ENCODE measurements at places on chromosomes 5 and 9.

DNA sequence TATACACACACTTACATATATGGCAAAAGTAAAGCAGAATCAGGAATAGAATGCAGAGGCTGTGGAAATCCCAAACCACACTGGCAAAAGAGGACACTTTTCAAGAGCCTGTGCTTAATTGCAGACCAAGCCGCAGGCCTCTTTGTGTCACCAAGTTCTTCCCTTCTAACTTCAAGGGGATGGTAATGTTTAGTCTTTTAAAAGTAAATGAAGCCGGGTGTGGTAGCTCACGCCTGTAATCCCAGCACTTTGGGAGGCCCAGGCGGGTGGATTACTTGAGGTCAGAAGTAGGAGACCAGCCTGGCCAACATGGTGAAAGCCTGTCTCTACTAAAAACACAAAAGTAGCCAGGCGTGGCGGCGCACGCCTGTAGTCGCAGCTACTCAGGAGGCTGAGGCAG lies 28.7 kb downstream of the ROR2 start:
- no peak for DNase-seq

GRCh38 chr9:94148419-94148818 lies 64.2 kb downstream of the PTPDC1 start:
- no peak for DNase-seq

DNA sequence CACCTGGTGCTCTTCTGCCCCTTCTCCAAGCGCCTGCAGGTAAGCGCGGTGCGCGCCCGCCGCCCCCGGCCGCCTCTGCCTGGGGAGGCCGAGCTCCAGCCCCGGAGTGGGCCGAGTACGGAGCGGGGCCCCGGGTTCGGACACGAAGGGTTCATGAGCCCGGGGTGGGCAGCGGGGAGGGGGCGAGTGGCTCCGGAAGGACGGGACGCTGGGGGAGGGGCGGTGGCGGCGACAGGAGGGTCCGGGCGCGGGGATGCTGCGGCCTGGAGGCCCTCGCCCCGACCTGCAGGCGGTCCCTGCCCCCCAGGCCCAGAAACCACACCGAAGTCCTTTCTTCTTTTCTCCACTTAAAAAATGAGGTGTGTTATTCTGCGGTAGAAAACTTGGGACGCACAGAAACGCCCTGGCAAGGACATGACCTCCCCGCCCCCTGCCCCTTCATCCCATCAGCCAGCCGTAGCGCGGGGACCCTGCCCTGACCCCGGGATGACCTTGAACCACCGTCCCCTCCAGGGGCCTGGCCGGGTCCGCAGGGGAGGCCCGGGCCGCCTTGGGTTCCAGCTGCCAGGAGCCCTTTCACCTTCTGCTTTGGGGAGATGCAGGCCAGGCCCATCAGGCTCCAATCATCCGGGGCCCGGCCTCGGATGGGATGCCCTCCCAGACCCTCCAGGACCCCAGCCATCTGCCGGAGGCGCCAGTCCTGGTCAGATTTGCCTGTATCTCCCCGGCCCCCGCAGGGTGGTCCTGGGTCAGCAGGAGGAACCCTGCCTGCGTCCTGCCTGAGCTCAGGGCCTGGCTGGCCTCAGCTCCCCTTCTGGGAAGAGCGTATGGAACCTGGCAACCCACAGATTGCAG lies 545 bp downstream of the DIPK1B start:
- no peak for DNase-seq

DNA sequence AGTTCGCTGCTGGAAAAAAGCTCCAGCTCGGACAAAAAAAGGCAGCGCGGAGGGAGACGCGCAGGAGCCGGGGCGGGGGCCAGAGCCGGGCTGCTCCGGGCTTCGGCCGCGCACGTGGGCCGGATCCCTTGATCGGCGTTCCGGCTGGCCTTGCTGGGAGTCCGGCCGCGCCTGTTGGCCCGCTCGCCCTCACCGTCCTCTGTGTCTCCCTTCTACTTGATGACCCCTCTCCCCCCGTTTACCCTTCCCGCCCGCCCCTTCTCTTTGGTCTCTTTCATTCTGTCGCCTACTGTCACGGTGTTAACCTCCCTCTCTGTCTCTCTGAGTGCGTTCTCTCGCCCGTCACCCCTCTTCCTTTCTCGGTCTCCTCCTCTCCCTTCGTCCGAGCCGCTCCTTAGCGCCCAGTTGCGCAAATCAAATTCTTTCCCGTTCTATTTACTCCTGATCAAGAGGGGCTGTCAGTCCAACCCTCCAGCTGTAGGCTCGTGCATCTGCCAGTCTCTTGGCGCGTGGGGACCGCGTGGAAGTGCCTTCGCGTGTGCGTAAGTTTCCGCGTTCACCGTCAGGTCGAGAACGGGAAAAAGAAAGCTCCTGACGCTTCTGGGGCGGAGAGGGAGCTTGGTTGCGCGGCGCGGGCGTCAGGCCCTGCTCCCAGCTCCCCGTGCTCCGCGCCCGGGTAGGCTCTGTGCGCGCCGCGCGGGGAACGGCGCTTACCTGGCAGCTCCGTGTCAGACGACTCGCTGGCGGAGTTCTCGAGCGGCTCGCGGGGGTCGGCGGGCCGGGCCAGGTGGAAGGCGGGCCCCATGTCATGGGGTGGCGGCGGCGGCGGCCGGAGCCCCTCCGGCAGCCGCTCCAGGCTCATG lies 798 bp downstream of the PITX1 start:
- peak; percentile 5 for DNase-seq

GRCh38 chr9:35111001-35111933 lies 4.4 kb downstream of the ATOSB start:
- peak; percentile 90 for DNase-seq

DNA sequence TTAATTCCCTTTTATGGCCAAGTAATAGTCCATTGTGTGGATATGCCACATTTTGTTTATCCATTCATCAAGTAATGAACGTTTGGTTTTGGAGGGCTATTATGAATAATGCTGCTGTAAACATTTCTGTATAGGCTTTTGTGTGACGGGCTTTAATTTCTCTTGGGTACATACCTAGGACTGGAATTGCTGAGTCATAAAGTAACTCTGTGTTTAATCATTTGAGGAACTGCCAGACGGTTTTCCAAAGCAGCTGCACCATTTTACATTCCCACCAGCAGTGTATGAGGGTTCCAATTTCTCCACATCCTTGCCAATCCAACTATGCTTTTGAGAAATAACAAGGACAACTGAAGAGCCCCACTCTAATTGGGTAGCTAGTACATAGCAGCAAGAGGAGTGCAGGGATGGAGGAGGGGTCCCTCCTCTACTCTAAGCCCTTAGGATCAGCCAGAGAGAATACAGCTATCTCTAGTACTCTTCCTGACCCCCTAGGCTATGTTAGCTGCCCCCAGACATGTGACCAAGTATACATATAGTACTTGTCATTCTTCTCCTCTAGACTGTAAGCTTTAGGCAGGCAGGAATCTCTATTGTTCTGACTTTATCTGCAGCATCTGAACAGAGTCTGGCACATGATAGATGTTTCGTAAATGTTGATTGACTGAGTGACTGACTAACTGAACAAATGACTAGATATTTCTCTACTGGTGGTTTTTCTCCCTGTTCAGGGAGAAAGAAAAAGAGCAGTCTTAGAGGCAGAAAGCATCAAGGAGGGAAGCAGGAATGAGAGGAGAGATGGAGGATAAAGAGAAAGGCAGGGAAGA lies 22.1 kb upstream of the MATR3 start:
- no peak for DNase-seq

- DNase-seq = no peak
These were observed 29.4 kb downstream of the LCP2 start for GRCh38 chr5:170268153-170268689.

GRCh38 chr9:124489222-124489621 lies 18.0 kb downstream of the NR5A1 start:
- DNase-seq = peak; percentile 42

GRCh38 chr9:81906671-81907070 lies 21.6 kb upstream of the SPATA31D4 start:
- DNase-seq = no peak

GRCh38 chr5:172380301-172380986 lies 73.9 kb downstream of the SH3PXD2B start:
- DNase-seq = no peak

GRCh38 chr5:87361031-87361445 lies 51.7 kb downstream of the CCNH start:
- no peak for DNase-seq

GRCh38 chr5:111434800-111435199 lies 77.5 kb downstream of the STARD4 start:
- no peak for DNase-seq

- DNase-seq = no peak
These were observed 418.1 kb upstream of the KLF4 start for GRCh38 chr9:107907715-107908114.

GRCh38 chr5:83530193-83530592 lies 58.6 kb downstream of the VCAN start:
- DNase-seq = no peak

DNA sequence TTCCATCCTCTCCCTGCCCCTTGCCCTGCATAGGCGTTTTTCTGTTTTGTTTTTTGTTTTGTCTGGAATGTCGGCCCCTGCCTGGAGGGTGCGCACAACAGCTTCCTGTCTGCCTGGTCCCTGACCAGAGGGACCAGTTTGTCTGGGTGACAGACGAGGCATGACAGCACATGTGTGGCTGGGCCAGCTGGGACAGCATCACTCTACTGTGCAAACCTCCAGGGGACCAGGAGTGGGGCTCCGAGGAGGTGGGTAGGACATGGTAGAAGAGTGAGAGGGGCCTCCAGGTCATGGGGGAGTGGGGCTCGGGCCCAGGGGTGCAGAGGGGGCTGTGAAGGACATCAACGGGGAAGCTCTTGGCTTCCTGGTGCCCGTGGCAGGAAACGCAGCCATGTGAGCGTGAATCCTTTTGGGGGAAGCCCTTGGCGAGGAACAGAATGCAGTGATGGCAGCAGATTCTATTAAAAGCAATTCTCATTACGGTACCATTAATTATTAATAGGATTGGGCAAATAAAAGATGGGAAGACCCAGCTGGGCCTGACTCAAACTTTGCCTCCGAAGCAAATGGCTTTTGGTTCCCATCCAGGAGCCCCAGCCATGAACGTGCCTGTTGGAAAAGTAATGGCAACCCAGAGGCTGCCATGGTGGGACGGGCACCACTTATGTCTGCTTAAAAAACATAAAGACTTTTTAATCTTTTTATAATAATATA lies 184.4 kb upstream of the IER5L start:
- DNase-seq = no peak

DNA sequence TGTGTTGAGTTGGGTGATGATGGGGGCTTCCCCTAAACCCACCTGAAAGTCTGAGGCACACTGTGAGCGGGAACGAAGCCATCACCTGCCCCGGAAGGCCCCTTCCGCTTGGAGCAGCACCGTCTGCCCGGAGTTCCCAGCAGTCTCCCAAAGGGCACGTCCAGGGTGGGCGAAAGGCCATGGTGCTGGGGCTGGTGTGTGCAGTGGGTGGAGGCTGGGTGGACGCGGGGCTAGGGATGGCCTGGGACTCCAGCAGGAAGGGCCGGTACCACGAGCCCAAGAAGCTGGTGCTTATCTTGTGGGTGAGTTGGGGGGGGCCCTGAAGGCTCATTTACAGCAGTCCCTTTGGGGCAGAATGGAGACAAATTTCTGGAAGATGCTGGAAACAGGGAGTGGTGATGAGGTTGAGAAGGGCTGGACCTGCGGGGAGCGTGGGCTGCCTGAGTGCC lies 4.6 kb downstream of the FLT4 start:
- DNase-seq = no peak

- no peak for DNase-seq
These were observed 7.9 kb downstream of the TMEM167A start for GRCh38 chr5:83069096-83069799.

DNA sequence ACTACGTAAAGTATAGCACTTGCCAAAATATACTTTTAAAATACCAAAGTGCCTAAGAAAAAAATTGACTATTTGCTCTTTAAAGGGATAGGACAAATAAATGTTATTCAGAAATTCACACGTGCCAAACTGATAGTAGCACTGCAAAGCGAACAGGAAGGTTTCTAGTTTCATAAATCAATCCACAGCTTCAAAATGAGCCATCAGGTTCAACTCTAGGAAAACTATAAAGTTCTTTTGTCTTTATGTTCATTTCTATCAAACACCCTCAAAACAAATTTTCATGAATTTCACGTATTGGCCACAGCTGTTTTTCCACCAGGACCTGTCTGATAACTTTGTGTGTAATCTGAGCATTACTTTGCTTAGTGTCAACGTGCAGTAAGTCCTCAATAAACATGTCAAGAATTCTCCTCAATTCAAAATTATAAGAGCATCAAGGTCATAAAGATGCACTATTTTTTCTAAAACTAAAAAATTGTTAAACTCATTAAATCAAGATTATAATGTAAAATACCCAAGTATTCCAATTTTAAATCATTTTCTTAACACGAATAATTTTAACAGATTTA lies 3.0 kb downstream of the RNF130 start:
- DNase-seq = no peak

DNA sequence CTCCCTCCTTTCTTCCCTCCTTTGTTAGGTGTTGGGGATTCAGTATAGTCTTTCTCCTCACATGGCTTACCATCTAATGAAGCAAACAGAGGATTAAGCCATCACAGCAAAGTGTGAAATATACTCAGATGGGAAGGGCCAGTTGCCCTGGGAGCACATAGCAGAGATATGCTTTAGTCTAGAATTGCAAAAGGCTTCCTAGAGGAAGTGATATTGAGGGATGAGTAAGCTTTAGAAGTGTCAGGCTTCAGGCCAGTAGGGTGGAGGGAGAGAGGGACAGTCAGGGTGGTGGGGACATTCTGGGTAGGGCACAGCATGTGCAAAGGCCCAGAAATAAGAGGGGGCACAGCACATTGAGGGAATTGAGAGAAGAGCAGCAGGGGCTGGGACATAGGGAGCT lies 46.2 kb upstream of the GLRA1 start:
- no peak for DNase-seq

DNA sequence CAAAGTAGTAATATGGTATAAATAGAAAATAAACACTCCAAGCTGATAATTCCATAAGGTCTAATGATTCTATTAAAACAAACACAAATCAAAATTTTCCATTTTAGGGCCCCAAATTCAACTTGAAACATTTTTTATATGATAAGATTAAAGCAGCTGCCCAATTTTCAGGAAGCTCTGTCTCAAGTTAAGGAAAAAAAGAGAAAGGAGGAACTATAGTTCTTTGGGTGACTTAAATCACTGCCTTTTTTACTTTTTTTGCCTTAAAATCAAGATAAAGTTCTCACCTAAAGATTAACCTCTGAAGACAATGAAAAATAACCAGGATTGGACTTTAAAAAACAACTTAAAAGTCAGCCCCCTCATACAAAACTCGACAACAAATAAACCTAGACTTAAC lies 76.0 kb upstream of the IFNE start:
- DNase-seq = no peak

DNA sequence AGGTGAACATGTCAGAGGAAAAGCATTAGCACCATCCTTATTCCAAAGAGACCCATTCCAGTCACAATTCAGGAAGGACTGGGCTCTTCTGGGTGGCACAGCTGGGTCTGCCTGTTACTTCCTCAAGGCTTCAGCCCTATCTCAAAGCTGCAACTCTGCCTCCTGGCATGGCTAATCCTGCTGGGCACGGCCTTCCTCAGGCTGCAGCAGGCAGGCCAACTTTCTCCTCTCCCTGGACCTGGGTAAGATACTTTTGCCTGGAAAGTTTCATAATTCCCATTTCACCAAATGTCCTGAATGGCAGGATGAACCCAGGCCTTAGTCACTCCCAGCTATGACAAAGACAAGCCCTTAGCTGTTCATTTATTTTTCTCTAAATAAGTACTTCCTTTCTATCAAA lies 50.1 kb downstream of the MACROH2A1 start:
- DNase-seq = no peak

- peak; percentile 83 for DNase-seq
These were observed 72.8 kb upstream of the ASTN2 start for GRCh38 chr9:117487555-117488175.

GRCh38 chr9:93461821-93462220 lies 8.4 kb upstream of the FAM120AOS start:
- DNase-seq = no peak

GRCh38 chr9:123310551-123311249 lies 42.3 kb upstream of the STRBP start:
- no peak for DNase-seq

Measured in DMS79 treated with DMSO at 0.1 percent for 48 hours (cell line).